ENCODE measurements at places on chromosomes 16 and 17.

- DNase-seq = peak; percentile 6
Measured at GRCh38 chr17:34306466-34306865, 12.8 kb upstream of the CCL8 start.

GRCh38 chr16:67993207-67994039 is 5.9 kb downstream of the DPEP2 start:
- peak; percentile 84 for DNase-seq

DNA sequence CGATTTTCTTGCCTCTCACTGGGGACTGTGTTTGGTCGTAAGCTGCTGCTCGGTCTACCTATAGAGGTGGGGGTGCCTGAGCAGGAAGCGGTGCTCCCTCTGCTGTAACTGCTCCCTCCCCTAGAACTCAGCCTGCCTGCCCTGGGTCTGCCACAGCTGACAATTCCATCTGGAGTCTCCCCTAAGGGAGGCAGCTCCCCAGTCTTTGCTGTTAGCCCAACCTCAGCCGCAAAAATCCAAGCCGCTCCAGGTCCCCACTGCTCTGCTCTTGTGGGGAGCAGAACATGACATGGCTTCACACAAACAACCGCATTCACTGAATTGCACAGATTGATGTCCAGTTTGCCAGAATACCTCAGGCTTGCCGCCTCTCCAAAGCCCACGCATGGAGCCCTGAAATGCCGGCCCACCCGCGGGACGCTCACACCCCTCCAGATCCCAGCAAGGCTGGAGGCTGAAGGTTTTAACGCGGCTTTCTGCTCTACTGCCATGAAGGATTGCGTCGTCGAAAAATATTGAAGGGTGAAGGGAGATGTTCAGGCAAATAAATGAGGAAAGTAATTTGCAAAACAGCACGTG is 221.5 kb upstream of the FOXF1 start:
- no peak for DNase-seq

GRCh38 chr17:32275060-32276042 is 9.7 kb downstream of the RHBDL3 start:
- peak; percentile 62 for DNase-seq

DNA sequence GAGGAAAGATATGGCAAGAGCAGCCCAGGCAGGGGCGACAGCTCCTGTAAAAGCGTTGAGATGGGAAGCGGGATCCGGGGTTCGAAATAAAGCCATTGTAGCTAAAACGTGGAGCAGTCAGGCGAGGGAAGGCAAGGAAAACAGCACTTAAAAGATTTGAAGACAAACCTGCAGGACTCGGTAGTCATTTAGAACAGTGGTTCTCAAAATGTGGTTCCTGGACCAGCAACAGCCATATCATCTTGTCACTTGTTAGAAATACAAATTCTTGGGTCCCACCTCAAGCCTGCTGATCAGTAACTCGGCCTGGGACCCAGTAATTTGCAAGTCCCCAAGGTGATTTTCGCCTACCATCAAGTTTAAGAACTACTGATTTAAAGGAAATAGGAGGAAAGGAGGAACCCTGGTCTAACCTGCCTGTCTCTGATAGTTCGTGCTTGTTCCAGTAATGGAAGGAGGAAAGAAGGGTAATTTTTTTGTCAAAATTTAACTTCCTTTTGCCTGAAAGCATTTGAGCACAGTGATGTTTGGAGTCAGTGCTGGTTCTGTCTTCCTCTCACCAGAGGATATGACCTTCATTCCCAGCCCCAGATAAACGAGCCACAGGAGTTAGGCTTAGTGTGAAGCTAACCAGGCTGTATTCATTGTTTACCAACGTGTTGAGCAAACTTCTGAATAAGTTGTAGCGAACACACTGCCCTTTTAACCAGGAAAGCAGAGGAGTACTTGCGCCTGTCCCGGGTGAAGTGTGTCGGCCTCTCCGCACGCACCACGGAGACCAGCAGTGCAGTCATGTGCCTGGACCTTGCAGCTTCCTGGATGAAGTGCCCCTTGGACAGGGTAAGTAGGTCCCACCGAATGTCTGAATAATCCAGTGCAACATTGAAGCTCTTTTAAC is 1.1 kb downstream of the ORC6 start:
- no peak for DNase-seq

GRCh38 chr16:70588565-70588964 is 57.8 kb upstream of the IL34 start:
- DNase-seq = no peak
